Left hindlimb (tissue), 1 donor: ENCODE measurements at places on chromosomes 5 and 9.

DNA sequence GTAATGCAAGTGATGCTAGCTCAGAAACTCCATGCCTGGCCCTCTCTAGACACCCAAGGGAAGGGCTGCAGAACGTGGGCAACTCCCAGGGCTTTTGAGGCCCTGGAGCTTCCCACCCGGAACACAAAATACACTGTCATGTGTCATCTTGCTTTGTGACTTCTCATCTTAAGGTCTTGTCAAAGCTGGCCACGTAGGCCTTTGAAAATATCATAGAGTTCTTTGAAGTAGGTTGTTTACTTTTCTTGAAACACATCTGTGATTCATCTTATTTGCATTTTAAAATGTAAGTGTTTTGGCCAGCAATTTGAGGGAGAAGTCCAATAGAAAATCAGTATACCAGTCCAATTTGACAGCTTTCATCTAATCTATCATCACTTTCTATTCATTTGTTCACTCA, 40.2 kb upstream of the PALM2AKAP2 start:
- no peak for DNase-seq

DNA sequence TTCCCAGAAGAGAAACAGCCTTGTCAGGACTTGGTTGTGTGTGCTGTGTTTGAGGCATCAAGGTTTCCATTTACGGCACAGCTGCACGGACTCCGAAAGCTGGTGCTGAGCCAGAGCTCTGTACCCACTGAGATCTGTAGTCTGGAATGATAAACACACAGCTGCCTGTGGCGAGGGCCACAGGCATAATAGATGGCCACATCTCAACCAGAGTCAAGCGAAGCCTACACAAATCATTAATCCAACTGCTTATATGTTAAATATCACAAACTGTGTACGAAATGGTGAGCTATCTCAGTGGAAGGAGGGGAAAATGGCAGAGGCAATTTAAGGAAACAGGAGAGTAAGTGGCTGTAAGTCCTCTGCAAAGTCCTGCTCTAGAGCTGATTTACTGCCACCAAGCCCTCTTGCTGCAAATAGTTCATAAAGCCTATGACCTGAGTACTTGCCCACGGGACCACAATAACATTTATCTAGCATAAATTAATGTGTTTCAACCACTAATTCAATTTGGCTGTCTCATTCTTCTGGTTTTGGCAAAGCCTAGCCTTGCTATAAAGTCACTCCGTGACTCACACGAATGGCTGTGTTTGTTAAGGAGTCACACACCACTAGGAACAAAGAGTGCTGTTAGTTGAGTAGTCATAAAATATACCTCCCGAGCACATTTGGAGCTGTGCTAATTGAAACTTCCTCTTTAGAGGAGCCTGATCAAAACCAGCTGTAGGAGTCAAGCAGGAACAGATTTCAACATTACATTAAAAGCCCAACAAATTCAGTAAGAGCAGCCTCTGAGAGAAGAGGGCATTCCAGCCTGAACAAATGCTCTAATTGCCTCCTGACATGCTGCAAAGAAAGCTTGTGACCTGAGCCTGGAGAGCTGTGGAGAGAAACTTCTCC, 738.6 kb upstream of the ZNF608 start:
- DNase-seq = peak; percentile 89

DNA sequence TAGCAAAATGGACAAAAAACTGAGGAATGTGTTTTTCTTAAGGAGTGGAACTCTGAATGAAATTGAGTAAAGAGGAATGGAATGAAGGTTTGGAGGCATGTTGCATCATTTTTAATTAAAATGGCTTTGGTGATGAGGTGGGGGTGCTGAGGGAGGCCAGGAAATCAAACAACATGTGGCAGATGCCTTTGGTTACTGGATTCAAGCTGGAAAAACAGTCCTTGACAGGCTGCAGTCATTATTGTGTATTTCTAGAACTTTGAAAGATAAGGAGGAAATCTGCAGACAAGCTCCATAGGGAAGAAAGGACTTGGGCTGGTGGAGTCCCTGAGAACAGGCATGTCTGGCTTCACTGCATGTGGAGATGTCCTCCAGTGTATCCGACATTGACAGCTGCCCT, 203.5 kb upstream of the HAPLN1 start:
- no peak for DNase-seq

GRCh38 chr5:130323804-130324454, 419.7 kb downstream of the CHSY3 start:
- DNase-seq = no peak

GRCh38 chr9:84002344-84002743, 21.7 kb downstream of the RMI1 start:
- no peak for DNase-seq

DNA sequence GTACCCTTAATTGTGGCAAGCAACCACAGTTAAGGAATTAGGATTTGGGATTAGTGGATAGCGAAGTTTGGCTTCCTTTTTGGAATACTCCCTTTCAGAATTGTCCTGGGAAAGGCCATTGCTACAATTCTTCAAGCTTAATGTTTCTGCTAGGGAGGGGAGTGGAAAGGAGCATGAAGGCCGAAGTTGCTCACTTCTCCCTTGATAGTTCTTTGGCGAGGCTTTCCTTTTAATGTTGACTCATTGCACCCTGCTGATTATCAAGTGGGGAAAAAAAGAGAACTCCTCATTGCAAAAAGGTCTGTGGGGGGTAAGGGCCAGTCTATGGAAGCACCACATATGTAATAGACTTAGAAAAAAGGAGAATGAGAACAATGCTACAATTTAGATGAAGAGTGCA, 30.7 kb downstream of the GRIN3A start:
- no peak for DNase-seq

GRCh38 chr9:107036367-107036766, 173.4 kb downstream of the ZNF462 start:
- no peak for DNase-seq

DNA sequence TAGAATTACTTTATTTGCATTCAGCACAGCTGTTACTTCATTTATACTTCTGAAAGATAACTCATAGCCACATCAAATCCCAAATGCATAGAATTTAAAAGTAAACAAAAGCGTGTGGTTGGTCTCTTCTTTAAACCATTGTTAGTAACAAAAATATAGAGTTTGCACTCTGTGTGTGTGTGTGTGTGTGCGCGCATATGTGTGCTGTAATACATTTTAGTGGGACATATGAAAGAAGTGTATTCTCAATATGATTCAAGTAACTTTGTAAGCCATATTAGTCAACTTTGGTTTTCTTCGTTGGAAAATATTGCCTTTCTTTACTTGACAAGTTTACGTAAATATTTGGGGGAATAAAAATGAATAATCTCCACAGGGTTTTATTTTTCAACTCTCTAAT, 106.1 kb upstream of the PRRC1 start:
- no peak for DNase-seq

GRCh38 chr5:58855851-58856739, 273.2 kb downstream of the RAB3C start:
- DNase-seq = no peak

DNA sequence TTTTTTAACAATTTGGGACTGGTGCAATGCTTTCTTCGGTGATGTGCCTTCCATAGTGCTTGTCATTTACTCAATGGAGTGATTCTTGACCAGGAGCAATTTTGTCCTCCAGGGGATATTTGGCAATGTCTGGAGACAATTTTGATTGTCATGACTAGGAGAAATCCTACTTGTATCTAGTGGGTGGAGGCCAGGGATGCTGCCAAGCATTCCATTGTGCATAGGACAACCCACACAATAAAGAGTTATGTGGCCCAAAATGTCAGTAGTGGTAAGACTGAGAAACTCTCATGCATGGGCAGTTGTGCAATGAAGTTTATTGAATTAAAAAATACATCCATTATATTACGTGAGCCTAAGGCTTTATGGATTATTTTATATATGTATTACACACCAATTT, 70.5 kb downstream of the FOCAD start:
- DNase-seq = no peak

DNA sequence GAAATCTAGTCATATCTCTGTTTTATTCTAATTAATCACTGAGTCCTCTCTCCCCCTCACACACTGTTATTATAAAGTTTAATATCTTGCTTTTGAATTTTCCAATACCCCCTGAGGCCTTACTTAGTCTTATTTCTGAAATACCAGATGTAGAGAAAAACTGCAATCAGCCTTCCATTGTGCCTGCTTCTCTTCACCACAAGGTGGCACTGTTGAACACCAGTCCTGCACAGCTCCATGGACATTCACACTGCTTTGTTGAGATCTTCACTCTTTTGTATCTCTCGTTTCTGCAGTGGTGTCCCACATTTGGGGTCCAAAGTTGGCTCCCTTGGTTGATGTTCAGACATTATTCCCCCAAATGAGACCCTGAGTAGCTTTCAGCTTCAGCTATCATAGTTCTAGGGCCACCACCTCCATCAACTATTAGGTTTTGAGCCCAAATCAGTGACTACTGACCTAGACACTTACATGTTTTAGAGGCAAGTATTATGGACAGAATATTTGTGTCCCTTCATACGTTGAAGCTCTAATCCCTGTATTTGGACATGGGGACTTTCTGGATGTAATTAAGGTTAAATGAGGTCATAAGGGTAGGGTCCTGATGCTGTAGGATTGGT, 24.3 kb downstream of the BOD1 start:
- no peak for DNase-seq

GRCh38 chr9:4298255-4299004, 1.4 kb downstream of the GLIS3 start:
- DNase-seq = no peak

GRCh38 chr5:178249191-178249989, 16.8 kb upstream of the PHYKPL start:
- DNase-seq = no peak

GRCh38 chr5:22242532-22242931, 610.6 kb downstream of the CDH12 start:
- no peak for DNase-seq

GRCh38 chr9:116928884-116929283, 241.8 kb downstream of the TRIM32 start:
- DNase-seq = no peak

GRCh38 chr9:83920469-83920926, 734 bp downstream of the KIF27 start:
- no peak for DNase-seq

DNA sequence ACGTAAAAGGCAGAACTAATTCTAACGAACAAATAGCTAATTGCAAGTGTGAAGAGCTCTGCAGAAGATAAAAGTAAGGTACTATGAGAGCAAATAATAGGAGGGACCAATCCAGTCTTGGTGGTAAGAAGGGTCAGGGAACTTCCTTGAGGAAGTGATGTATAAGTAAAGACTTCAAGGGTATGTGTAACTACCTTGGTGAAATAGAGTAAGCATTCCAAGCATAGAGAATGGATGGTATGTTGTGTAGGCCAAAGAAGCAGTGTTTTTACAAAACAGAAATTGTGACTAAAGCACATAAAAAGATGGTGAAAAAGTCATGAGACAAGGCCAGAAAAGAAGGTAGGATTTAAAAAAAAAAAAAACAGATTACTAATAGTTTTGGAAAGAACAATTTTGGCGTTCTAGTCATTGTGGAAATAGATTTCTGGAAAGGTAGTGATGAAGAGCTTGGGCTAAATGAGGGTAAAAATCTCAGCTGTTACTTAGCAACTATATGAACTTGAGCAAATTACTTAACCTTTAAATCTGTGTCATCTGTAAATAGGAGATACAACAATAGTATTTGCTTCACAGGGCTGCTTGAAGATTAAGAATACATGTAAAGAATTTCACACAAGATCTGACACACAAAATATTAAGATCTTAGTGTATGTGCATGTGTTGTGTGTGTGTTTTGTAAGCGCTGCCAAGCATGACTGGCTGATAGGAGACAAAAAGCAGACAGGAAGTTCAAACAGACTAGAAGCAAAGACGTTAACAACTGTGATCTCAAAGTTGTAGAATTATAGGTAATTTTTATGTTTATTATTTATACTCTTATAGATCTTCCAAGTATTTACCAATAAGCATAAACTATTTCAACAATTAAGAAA, 73.5 kb downstream of the NR6A1 start:
- DNase-seq = no peak

GRCh38 chr9:131238402-131239021, 37.8 kb downstream of the FAM78A start:
- DNase-seq = peak; percentile 82

- no peak for DNase-seq
These were observed 25.1 kb upstream of the TRIM14 start for GRCh38 chr9:98144076-98144475.

- no peak for DNase-seq
These were observed 7.4 kb downstream of the ZCCHC9 start for GRCh38 chr5:81308836-81309235.
